ENCODE measurements at places on chromosomes 12 and 14.

DNA sequence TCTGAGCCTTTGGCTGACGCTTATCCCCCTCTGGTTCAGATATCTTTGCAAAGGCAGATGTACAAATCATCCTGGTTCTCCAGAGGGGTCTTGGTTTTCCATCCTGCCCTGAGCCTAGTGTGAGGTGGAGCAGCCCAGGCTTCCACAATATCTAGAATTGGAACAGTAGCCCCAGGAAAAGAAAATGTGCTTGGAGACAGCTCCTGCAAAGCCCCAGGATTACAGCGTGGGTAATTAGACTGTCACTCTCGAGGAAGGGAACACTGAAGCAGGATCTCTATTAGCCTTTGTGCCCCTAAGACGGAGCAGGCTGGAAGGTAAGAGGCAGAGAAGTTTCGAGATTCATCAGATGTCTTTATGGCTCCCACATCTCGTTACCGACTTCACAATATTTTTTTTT is 59.4 kb downstream of the TMEM132C start:
- no peak for DNase-seq

- DNase-seq: no peak
Measured at GRCh38 chr12:78331181-78331580, 500.5 kb downstream of the NAV3 start.

DNA sequence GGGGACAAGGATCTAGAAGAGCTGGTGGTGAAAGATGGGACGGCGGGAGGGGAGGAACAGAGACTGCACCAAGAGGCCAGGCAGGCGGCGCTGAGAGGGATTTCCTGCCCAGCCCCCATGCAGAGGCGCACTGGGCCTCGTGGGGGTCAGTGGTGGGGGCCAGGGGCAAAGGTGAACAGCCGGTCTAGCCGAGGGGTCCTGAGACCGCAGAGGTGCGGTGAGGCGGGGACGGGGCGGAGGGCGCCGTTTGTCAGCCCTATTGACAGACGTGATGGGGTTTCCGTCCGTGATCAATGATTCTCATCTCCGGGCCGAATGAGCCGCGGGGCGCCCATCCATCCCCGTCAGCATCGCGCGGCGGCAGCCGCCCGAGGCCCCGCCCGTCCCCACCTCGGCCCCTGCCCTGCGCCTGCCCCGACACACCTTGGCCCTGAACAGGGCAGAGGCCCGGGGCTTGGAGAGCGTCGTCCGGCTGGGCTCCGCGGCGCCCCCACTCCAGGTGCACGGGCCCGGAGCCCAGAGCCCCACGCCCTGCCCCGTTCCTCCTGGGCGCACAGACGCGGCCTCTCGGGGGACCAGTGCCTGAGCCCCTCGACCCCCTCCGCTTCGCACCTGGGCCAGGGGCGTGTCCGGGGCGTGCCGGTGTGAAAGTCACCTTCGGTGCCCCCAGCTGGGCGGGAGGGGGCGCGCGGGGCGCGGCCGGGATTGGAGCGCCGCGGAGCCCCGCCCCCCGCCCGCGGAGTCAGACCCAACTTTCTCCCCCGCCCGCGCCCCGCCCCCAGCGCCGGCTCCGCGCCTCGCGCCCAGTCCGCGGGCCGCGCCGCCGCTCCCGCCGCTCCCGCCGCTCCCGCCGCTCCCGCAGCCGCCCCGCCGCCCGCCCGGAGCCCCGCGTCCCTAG is at the start of gene NXPH4:
NXPH4 (plus strand) TSS at position 781 of the 898 bp plus-strand sequence. CDS start 176 bp downstream, outside the sequence.
- DNase-seq: no peak

- DNase-seq: no peak
Measured at GRCh38 chr12:25906651-25907340, 51.7 kb upstream of the RASSF8 start.

DNA sequence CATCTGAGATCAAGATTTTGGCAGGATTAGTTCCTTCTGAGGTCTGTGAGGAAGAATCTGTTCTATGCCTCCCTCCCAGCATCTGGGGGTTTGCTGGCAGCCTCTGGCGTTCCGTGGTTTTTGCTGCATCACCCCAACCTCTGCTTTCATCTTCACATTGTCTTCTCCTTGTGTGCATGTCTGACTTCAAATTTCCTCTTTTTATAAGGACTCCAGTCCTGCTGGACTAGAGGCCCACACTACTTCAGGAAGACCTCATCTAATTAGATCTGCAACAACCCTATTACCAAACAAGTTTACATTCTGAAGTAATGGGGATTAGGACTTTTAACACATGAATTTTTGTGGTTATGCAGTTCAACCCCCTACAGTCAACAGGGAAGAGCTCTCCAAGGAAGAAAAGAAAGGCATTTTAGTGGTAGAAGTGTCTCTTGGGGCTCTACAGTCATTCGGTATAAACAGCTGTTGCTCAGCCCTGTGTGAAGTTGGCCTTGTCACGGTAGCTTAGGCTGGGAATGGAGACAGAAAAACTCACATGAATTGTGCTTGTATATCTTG is 89.7 kb downstream of the CAND1 start:
- DNase-seq: no peak

GRCh38 chr14:78355109-78355508 is 184.9 kb downstream of the NRXN3 start:
- DNase-seq: no peak

GRCh38 chr12:114420182-114420943 is 14.4 kb upstream of the TBX5 start:
- no peak for DNase-seq

GRCh38 chr12:49023812-49024211 is 5.2 kb upstream of the PRKAG1 start:
- no peak for DNase-seq

- no peak for DNase-seq
Measured at GRCh38 chr14:98701377-98701776, 570.6 kb downstream of the BCL11B start.

GRCh38 chr14:20422886-20423285 is 9.6 kb upstream of the TEP1 start:
- no peak for DNase-seq

DNA sequence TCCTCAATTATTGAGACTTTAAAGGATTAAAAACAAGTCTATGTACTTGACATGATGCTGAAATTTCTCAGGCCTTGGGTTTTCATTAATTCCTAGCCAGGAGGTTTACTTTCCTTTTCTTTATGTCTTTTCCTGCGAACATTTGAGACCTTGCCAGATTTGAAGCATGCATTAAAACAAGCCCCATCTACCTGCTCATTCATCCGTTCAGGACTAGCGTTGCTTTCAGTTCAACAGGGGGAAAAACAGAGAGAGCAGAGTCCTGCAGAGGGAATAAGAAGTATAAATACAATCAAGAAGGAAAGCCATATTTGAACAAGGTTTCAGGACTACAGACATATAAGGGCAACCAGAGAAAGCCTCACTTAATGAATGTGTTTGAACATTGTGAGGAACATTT is 542.4 kb downstream of the DIO2 start:
- DNase-seq: no peak

DNA sequence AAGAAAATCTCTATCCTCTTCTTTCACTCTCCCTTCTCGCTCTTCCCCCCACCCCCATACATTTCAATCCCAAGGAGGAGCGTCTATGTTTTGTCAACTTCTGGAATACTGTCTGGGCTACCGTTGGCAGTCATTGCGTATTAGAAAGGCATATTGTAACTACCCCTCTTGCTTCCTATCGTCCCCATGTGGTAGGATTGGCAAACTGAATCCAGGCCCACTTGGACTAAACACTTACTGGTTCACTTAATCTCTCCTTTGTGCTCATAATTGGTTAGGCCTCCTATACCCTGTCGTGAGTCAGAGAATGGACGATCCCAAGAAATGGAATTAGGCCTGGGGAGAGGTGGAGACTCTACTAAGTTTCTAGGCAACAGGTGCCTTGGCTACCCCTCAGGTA is 68.8 kb upstream of the SLC8A3 start:
- peak; percentile 42 for DNase-seq

DNA sequence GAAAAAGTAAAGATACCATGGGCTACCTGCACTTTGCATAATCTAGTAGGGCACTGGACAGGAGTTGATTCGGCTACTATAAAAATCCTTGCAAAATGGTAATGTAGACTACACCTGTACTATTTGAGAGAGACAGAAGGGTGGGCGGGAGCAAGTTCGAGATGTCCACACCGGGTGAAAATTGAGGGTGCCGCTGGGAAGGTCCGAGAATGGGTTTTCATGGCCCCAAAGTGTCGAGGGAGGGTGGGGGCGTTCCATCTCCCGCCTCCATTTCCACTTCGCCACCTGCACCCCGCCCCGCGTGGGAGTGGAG is 648 bp downstream of the SNX6 start:
- DNase-seq: no peak

DNA sequence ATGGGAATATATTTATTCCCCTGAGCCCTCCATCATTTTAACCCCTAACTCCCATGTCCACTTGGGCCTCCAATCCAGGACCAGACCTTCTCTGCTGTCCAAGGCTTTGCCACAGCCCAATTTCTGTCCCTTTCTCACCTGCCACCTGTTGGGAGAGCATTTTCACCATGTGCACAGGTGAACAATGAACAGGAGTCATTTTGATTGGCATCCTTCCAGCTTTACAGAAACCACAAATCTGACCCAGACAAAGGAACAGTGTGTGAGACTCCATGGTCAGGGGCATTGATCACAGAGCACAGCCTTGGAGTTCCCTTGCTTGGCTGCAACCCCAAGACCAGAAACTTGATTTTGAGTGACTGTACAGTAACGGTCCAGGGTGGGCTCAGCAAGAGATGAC is 91.9 kb downstream of the CRACR2A start:
- no peak for DNase-seq

GRCh38 chr14:90301668-90302090 is 30.1 kb downstream of the NRDE2 start:
- DNase-seq: no peak

DNA sequence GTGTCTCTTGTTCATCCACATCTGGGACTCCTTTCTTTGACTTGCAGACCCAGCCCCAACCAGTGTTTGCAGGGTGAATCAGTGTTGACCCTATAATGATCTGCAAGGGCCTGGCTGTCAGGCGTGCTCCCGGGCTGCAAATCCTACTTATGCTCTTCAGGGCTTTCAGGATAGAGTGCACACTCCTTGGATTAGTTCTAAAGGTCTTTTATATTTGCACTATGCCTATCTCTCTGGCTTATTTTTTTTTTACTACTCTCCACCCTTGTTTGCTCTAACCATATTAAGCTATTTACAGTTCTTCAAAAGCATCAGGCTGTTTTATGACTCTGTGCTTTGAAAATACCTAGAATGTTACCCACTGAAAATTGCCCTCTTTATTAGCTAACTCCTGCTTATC is 4.3 kb upstream of the PRICKLE1 start:
- DNase-seq: no peak

GRCh38 chr12:39830852-39831520 is 211.4 kb upstream of the ABCD2 start:
- no peak for DNase-seq

GRCh38 chr12:123069436-123070266 is 81.2 kb downstream of the PITPNM2 start:
- no peak for DNase-seq

- DNase-seq: no peak
Measured at GRCh38 chr12:75583355-75583754, 71.9 kb upstream of the KRR1 start.

- no peak for DNase-seq
Measured at GRCh38 chr14:85978582-85979250, 448.8 kb downstream of the FLRT2 start.

- DNase-seq: no peak
Measured at GRCh38 chr14:101248840-101249675, 312.2 kb upstream of the DIO3 start.

GRCh38 chr14:95331708-95332408 is 12.2 kb upstream of the CLMN start:
- no peak for DNase-seq

- no peak for DNase-seq
Measured at GRCh38 chr12:122614839-122615238, 87.8 kb downstream of the KNTC1 start.
